ENCODE measurements at places on chromosomes 4 and X.

- peak; percentile 22 for DNase-seq
Observed at GRCh38 chrX:25012793-25013631, 2.8 kb downstream of the ARX start.

DNA sequence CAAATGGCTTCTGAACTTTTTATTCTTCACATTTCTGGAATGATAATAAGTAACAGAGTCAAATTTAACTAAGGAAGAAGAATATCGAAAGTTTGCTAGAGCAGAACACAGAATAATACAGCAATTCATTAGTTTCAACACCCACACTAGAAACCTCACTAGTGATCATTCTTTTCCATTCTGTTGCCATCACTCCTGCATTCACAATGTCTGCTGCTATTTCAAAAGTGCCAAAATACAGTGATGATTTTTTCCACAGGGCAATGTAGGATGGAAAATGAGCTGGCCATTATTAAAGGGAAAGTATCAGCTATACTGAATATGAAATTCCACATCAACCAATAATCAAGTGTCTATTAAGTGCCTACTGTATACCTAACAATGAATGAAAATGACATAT lies 186.7 kb downstream of the USP46 start:
- no peak for DNase-seq

- no peak for DNase-seq
Observed at GRCh38 chr4:107453987-107454386, 266.0 kb downstream of the PAPSS1 start.

- peak; percentile 11 for DNase-seq
Observed at GRCh38 chr4:48483777-48484493, 792 bp downstream of the SLC10A4 start.

GRCh38 chr4:74423104-74423503 lies 21.8 kb upstream of the AREG start:
- peak; percentile 81 for DNase-seq

GRCh38 chr4:166277401-166277800 lies 404.4 kb downstream of the TLL1 start:
- DNase-seq, result no peak

GRCh38 chrX:118566359-118566758 lies 70.7 kb downstream of the DOCK11 start:
- DNase-seq, result no peak

- no peak for DNase-seq
Observed at GRCh38 chr4:31058656-31059055, 338.5 kb downstream of the PCDH7 start.

DNA sequence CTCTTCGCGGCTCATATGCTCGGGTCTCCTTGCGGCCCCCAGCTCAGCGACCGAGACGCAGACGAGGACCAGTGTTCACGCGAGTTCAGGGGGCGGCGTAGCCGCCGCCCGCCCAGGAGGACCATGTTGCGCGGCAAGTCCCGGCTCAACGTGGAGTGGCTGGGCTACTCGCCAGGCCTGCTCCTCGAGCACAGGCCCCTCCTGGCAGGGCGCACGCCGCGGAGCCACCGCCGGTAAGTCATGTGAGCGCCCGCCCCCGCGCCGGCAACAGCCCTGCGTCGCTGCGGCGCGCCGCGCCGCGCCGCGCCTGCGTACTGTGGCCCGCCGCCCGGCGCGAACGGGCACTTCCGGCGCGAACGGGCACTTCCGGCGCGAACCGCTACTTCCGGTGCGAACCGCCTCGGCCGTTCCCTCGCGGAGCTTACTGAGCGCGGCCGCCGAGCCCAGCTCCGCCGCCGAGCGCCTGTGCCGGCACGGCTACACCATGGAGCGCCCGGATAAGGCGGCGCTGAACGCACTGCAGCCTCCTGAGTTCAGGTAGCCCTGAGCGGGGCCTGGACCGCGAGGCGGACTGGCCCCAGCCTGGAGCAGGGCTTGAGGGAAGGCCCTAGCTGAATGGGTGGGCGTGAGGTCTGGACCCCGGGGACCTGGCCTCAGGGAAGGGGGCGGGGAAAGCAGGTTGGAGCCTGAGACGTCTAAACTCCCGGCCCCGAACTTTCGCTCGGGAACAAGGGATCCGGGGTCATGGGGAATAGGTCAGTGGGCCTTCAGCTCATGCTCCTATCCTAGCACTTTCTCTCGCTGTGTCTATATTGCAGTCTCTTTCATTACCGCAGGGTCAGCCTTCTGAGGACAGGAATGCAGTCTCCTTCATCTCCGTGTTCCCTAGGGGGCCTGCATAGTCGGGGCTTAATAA lies at the start of gene VMA21:
Gene VMA21 (plus strand): TSS at position 382 of the 916 bp plus-strand sequence. CDS start 103 bp downstream, at position 485.
- peak; percentile 88 for DNase-seq

GRCh38 chr4:53592686-53593501 lies 1.6 kb upstream of the LNX1 start:
- no peak for DNase-seq

DNA sequence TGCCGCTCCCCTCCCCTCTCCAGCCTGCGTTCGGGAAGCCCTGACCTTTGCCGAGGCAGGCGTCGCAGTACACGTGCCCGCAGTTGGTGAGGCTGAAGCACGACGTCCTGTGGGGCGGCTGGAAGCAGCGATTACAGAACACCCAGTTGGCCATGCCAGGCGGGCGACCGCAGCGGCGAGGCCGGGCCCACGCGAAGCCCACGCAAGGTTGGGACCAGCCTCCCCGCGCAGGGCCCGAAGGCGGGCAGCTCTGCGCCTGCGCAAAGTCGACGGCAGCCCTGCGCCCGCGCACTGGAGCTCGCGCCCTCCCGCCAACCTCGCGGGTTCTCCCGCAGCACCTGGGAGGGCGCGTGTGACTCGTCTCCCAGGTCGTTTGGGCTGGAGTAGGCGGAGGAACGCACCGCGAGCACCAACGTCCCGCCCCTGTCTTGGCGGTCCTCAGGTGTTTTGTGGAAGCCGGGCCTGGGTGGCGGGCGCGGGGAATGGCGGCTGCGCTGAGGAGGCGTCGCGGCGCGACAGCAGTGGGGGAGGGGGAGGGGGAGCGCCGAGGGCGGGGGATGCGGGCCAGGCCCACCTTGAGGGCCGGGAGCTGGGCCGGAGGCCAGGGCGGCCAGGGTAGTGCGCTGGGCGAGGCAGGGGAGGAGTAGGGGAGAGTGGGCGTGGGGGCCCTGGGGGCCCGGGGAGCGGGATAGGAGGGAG lies at the start of gene RNF212:
Gene RNF212 (minus strand): TSS at position 254 of the 699 bp plus-strand sequence. CDS start 100 bp downstream, at position 154.
- DNase-seq, result no peak

DNA sequence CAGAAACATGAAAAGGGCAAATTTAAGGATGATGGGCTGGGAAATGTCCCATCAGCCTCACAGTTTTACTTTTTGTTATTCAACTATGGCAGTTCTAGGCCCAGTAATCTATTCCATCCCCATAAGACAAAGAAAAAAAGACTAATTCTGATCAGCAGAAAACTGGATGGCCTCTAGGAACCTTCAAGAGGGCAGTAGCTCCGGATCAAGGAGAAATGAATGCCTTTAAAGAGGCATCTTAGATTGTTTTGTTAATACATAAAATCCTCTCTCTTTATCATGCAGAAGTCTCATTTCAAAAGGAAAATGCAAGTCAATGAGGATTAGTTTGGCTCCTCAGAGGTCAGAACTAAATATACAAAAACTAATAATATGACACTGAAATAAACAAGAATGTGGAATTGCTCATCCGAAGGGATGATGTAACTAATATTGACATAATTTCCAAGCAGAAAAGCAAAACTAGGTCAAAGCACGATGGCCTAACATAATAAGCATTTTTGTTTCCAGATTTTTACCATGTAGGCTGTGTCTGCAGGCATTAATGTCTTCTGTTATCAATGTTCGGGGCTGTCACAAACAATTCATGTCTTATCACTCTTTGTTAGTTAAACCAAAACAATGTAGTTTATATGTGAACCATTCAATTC lies 8.8 kb downstream of the MID1 start:
- no peak for DNase-seq

DNA sequence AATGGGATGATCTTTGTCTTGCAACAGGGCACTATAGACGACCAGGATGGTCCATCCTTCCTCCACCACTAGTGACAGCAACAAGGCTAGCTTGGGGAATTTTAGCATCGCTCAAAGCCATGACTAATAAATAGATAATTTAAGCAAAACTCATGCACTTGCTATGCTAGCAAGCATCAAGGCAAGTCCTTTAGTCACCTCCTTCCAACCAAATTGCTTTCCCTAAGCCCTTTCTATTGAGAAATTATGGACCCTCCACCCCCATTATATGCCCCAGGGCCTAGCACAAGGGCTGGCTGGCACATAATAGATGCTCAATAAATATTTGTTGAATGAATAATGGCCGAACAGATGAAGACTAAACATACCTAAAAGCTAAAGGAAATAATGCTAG lies 28.6 kb downstream of the SLC16A2 start:
- DNase-seq, result no peak

DNA sequence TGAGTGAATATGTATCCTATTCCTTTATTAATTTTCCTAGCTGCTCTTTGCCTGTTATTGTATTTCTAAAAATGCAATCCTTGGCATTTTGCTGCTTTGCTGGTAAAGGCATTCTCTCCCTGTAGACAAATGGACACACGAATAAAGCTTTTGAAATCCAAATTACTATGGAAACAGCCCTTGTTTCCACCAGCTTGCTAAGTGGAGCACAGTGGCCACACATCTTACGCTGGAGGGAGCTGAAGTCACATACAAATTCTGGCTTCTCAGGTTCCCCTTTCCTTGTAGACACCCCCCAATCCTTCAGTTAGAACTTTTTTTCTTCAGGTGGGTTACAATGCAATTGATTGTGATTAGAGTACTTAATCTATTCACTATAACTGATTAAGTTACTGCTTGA lies 66.2 kb downstream of the AGA start:
- no peak for DNase-seq

- DNase-seq, result no peak
Observed at GRCh38 chr4:107467461-107467860, 252.6 kb downstream of the PAPSS1 start.

GRCh38 chr4:186481998-186482790 lies 73.2 kb downstream of the MTNR1A start:
- no peak for DNase-seq

DNA sequence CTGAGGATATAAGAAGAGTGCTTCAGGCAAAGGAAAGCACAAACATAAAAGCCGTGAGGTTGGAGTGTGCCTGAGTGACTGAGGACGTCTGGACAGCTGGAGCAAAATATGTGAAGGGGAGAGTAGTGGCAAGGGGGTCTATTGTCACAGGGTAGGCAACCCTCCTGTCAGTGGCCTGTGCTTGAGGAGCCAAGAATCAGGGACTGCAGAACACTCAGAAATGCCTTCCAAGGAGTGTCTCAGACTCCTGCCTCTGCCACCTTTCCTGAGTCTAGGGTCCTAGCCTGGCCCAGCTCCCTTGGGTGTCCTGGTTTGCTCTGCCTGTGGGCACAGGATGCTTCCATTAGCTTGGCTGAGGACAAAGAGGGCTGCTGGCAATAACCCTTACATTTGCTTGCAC lies 152.5 kb upstream of the PJA1 start:
- DNase-seq, result no peak

DNA sequence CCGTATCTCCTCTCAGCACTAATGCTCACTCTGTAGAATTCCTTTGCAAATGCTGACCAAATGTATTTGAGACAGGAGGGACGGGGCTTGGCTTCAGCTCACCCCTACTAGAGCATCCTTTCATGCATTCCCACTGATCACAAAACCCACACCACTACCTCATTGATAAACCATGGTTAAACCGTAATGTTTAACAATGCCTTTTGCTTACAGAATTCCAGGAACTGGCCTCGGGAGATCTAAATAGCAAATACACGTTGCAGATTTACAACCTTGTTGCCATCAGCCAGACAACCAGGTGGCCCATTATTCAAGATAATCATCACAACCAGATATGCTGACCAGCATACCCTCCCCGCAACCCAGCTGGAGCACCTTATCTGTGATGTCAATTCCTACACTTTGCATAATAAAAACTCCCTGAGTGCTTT lies 391.9 kb downstream of the KCTD8 start:
- DNase-seq, result no peak

- DNase-seq, result no peak
Observed at GRCh38 chr4:110898290-110898689, 275.4 kb upstream of the PITX2 start.

DNA sequence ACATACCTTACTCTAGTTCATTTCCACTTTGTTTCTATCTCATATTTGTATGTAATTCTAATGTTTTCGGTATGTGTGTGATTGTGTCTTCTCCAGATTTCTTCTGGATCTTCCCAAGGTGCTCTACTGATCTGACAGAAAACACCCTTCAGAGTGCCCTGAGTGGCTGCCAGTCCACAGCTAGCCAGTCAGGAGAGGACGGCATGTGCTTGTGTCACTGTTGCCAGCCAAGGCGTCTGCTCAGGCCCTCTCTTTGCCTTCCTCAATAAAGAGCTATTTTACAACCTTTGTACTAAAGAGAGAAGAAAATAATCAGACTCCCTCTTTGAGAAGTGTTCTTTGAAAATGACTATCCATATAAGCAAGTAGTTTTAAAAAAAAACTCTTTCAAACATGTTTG lies 29.0 kb downstream of the CD99L2 start:
- no peak for DNase-seq

GRCh38 chrX:69932323-69932722 lies 117.4 kb downstream of the AWAT2 start:
- DNase-seq, result no peak

GRCh38 chr4:110170861-110171260 lies 27.6 kb downstream of the ELOVL6 start:
- no peak for DNase-seq

- DNase-seq, result no peak
Observed at GRCh38 chrX:103329991-103330390, at the start of gene TCEAL7. TCEAL7 (plus strand) TSS chrX:103330239; CDS start chrX:103331404, 1,165 bp downstream.

DNA sequence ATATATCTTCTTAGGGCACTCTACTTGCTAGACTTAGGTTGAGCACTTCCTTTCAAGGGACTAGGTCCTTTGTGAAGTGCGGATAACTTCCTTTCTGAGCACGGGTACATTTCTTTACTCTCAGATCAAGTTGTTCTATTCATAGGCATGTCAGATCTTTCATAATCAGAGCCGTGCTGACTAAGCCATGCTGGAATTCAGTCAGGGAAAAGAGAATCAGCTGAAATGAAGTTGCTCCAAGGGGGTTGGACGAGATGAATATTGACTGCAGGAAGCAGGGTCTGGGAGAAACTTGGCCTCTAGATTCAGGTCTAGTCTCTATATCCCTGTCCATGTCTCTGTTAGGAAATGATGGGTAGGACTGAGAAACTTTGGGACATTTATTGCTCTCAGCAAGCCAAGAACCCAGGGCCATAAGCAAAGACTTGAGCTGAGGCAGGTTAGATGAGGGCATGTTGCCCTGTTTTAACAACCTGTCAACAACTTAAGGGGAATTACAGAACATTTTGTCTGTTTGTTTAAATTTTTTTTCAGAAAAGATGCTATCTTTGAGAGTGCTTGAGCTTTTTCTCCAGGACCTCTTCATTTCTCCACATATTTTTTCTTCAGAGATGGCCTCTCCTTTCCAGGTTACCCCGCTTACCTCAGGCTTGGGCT lies 28.3 kb downstream of the AREG start:
- DNase-seq, result peak; percentile 12
